ENCODE measurements at places on chromosomes 7 and 10.

GRCh38 chr10:32159264-32159663 lies 103.0 kb upstream of the KIF5B start:
- no peak for DNase-seq

- no peak for DNase-seq
Measured at GRCh38 chr10:33160151-33160550, 174.3 kb downstream of the NRP1 start.

DNA sequence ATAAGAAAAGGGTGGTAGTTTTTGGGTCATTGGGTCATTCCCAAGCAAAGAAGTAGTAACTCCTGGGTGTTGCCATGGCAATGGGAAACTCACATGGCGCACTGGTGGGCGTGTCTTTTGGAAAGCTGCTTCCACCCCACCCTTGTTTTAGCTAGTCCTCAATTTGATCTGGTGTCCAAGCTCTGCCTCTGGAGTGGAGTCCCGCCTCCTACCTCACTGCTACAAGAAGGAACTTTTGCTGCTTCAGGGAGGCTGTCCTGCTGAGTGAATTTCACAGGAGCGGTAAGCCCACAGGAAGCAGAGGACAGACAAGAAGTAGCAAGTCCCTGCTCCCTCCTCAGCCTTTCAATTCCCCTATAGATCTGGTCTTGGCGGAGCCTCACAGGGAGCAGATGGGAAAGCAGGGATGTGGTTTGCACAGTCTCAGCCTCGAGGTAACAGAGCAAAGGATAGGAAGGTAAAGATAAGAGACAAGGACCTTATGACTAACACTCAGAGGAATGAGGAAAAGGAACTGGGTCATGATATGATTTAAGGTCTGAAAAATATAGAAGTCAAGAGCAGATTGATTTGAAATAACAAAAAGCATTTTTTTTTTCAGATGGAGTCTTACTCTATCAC lies 700.3 kb downstream of the TNS3 start:
- DNase-seq, result no peak

DNA sequence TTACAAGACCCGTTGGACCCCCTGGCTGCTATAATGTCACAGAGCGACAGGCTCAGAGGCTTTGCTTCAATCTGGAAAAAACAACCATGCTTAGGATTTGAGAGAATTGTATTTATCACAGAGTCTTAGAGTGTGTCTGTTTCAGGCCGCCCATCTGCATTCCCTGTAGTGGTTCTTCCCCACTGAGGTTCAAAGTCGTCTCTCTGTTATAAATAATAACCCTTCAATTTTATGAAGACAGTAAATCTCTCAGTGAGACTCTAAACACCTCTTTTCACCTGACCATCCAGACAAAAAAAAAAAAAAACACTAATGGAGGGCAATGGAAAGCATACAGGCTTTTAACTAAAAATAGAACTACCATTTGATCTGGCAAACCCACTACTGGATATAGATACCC lies 565.4 kb upstream of the AUTS2 start:
- DNase-seq, result no peak

GRCh38 chr7:156445997-156446761 lies 194.4 kb upstream of the RNF32 start:
- DNase-seq, result no peak

DNA sequence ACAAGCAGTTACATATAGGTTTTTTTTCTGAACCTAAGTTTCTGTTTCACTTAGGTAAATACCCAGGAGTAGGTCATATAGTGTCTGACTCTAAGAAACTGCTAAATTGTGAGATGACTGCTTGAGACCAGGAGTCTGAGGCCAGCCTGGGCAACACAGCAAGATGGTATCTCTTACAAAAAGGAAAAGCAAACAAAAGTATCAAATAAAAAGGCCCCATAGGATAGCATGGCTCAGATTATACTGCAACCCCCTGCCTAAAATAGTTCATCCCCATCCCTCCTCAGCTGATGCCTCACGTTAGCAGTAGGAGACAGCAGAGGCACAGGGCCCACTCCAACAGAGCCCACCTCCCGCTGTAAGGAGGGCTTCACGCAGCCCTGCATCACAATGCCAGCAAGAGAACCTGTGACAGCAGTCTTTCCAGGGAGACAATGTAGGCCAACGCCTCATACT lies 90.3 kb downstream of the SRPK2 start:
- DNase-seq, result no peak

DNA sequence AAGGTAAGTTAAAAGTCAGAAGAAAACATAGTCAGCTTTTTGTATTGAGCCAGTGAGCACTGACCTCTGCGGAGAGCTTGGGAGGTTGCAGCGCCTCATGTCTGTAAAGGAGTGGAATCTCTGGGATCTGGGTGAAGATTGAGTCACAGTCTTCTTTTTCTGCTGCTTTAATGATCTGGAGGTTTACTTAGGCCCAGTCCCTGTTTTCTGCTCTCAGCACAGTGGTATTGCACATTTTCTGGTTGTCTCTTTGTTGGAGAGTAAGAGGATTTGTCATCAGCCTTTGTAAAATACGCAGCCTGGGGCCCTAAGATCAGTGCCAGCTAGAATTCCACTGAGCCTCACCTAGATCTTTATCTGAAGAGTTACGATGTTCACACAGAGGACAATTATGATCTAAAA lies 58.3 kb upstream of the GJD4 start:
- no peak for DNase-seq

- no peak for DNase-seq
Measured at GRCh38 chr10:97651773-97652172, 11.3 kb downstream of the PI4K2A start.

All from right renal pelvis (tissue), 4 donors.